ENCODE measurements at places on chromosomes 16 and 17.

DNA sequence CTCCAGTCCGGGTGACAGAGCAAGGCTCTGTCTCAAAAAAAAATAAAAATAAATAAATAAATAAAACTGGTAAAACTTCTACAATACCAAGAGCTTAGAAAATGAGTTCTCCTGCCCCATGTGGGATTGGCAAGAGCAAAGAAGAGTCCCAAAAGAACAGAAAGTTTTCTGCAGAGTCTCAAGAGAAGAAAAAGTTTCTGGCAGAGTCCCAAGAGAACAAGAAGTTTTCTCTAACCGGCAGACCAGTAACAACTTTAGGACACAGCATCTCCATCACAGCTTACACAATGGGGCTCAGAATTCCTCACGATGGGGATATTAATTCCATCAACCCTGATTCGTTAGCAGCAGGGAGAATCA is 1.1 kb downstream of the SLC39A11 start:
- no peak for DNase-seq

DNA sequence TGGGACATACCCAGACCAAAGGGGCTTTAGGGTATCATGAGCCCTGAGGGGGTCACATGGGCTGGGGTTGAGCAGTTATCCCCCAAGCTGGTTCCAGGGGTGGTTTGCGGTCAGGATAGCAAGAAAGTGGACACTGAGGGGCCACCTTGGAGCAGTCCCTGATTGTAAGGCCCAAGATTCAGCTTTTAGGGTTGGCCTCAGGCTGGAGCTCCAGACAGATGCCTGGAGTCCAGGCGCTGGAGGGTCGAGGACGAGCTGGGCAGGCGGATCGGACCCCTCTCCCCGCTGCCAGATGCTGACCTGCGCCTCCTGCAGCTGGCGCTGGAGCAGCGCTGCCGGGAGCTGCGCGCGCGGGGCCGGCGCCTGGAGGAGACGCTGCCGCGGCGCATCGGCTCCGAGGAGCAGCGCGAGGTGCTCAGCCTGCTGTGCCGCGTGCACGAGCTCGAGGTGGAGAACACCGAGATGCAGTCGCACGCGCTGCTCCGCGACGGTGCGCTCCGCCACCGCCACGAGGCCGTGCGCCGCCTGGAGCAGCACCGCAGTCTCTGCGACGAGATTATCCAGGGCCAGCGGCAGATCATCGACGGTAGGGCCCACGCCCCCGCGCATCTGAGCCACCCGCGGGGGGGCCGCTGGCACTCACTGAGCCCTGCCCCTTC is 10.0 kb downstream of the BTBD17 start:
- DNase-seq = no peak

GRCh38 chr17:27520491-27521185 is 64.4 kb downstream of the KSR1 start:
- no peak for DNase-seq

GRCh38 chr17:17999364-18000029 is 26.8 kb downstream of the DRC3 start:
- DNase-seq = no peak

- DNase-seq = no peak
Measured at GRCh38 chr16:22053921-22054341, 38.4 kb upstream of the VWA3A start.

GRCh38 chr17:75124041-75124818 is 7.3 kb downstream of the NT5C start:
- DNase-seq = peak; percentile 27

GRCh38 chr16:77499373-77500285 is 64.8 kb upstream of the ADAMTS18 start:
- DNase-seq = no peak

- no peak for DNase-seq
Measured at GRCh38 chr17:14301279-14302090, 604 bp downstream of the HS3ST3B1 start.

GRCh38 chr17:36188891-36189306 is 7.7 kb downstream of the CCL3L1 start:
- DNase-seq = no peak

GRCh38 chr17:16516594-16517051 is 24.6 kb upstream of the LRRC75A start:
- no peak for DNase-seq

- DNase-seq = no peak
Measured at GRCh38 chr17:39738983-39739884, 1.5 kb downstream of the GRB7 start.

GRCh38 chr16:62298600-62298999 is 262.4 kb upstream of the CDH8 start:
- no peak for DNase-seq

DNA sequence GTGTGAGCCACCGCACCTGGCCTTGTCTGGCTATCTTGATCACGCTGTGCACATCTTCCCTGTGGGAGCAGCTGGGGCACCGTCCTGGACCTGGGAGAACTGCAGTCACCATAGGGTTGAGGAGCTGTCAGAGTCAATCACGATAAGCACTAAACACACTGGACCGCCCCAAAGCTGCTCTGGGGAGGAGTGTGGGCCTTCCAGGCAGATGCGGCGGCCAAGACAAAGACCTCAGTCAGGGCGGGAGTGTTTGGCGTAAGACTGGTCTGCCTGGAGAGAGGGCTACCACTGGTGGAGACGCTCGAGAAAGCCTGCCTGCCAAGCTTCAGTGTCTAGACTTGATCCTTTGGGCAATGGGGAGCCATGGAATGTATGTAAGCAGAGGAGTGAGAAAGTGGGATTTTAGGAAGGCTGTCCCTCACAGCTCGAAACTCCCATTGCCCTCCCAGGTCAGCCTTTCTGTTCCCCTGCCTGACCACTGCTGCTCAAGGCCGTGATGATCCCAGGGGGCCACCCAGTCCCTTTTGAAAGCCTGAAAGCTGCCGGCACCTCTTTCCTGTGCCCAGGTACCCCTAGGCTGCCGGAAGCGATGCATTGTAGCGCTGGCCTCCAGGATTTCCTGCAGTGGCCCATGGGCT is 29.3 kb upstream of the CIBAR2 start:
- DNase-seq = no peak

GRCh38 chr17:78415821-78416711 is 37.6 kb downstream of the PGS1 start:
- no peak for DNase-seq

Measured in esophagus squamous epithelium (tissue), 5 donors.